ENCODE measurements at places on chromosomes 1 and 21.

DNA sequence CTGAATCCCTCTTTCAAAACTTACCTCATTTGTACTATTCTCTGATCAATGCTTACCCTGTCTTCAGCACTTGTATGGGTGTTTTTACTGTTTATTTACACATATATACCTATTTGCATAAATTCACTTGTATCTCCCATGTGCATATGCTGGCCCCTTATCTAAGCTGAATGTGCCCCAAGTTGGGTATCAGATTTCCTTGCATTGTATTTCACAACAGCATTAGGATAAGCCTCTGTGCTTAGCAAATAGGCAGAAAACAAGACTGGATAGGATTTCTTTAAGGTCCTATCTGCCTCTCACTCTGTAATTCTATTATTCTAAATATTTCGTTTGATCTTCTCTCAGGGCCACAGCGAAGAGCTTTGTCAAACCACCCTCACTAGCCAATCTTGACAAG, 45.9 kb upstream of the IPO9 start:
- DNase-seq: no peak

DNA sequence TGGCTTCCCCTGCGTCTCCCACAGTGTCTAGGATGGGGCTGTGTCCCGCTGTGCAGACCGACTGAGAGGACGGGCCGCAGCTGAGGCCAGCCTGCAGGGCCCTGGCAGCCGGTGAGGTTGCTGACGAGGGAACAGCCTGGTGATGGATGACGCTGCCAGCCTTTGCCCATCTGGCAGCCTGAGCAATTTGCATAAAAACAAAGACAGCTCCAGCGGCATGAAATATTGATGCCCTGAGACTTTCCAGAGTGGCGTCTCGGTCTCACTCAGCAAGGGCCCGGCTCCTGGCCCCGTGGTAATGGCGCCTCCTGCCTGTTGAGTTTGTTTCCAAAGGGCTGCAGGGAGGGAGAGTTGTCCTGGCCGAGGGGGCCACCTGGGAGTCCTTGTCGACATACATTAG, 19.1 kb upstream of the KCNA10 start:
- no peak for DNase-seq

DNA sequence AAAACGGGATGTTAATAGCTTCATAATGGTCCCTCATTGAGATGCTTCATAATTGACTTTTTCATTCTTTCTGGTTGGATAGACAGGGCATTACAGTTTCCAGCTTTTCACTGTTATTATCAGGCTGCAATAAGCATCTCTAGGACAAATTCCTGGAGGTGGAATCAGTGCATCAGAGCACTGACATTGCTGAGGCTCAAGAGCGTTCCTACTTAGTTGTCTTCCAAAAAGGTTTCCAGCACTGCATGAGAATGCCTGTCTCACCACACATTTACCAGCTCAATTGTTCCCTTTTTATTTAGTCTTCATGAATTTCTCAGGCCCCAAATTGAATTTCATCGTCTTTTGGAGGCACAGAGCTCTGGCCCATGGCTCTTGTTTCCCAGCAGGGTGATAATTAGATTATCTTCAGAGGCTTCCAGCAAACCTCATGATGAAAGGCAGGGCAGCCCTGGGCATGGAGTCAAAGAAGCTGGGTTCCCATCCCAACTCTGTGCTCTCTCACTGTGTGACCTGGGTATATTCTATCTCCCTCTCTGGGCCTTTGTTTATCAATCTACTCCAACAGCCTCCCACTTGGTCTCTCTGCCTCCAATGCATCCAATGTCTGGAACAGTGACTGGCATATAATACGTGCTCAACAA, 451.4 kb downstream of the PTPRU start:
- DNase-seq: no peak

GRCh38 chr1:220093361-220094015, 444 bp upstream of the IARS2 start:
- DNase-seq: peak; percentile 7

DNA sequence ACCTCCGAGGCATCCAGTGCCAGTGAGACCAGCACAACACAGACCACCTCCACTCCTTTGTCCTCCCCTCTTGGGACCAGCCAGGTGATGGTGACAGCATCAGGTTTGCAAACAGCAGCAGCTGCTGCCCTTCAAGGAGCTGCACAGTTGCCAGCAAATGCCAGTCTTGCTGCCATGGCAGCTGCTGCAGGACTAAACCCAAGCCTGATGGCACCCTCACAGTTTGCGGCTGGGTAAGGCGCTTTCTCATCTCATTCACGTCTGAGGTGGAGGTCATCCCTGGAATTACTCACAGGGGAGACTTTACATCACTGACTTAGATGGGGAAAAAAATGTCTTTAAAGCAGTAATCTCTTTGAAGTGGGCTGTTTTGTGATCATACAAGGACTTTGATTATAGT, 106.3 kb downstream of the CD247 start:
- no peak for DNase-seq

DNA sequence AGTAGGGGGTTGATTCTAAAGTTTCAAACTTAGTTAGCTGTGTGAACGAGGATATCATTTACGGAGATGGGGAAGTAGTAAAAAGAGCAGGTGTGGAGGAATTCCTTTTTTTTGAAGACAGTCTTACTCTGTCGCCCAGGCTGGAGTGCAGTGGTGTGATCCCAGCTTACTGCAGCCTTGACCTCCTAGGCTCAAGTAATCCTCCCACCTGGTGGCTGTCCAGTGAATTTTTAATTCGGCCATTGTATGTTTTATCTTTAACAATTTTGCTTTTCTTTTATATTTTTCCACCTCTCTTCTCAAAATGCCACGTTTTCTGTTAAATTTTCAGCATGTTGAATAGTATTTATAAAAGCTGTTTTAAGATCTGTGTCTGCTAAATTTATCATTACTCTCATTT, 12.3 kb upstream of the CENPF start:
- no peak for DNase-seq

DNA sequence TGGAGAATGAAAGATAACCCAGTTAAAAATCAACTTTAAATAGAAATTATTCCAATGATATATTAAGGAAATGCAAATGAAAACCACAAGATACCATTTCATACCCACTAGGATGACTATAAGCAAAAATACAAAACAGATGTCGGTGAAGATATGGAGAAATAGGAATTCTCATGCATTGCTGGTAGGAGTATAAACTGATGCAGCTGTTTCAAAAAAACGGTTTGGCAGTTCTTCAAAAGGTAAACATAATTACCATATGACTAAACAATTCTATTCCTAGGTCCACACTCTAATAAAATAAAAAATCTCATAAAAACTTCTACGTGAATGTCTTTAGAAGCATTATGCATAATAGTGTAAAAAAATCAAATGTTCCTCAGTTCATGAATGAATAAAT, 763.3 kb upstream of the BRINP3 start:
- DNase-seq: no peak

DNA sequence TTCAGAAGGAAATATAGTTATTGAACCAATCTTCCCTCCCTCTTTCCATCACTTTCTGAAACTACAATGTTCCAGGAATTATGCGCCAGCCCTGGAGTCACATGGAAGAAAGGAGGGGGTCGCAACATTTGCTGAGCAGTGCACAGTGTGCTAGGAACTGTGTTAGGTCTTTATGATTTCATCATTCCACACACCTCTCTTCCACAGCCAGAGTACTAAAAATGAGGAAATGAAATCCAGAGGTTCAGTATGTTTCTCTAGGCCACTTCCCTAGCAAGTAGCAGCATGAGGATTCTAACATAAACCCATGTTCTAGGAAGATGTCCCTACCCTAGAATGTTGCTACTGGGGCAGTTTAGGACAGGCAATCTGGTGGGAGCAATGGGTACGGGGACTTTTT, 158.1 kb downstream of the SLC45A1 start:
- no peak for DNase-seq

DNA sequence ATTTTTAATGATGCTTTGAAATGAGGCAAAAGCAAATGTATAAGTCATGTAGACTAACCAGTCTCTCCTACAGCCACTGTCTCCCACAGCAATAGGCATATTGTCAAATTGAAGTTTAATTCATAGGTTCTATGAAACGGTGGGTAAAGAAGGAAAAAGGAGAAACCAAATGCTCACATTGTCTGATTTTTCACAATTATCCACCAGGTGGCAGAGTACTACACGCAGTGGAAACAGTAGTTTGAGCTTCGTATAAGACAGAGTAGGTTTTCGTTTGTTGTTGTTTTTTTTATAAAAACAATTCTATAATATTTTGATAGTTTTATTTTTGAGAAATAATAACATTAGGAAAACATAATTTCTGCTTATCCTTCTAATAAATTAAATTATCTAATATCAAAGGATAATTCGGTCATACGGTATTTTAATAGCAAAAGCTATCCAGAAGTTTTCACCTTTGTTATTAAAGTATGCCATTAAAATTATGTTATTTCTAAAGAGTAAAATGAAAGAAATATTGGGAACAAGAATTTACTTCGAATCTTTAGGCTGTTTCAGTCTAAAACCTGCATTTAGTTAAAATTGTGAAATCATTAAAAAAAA, 39.1 kb downstream of the TYW3 start:
- peak; percentile 24 for DNase-seq

- DNase-seq: no peak
These were observed 63.2 kb downstream of the SYDE2 start for GRCh38 chr1:85137660-85138059.

DNA sequence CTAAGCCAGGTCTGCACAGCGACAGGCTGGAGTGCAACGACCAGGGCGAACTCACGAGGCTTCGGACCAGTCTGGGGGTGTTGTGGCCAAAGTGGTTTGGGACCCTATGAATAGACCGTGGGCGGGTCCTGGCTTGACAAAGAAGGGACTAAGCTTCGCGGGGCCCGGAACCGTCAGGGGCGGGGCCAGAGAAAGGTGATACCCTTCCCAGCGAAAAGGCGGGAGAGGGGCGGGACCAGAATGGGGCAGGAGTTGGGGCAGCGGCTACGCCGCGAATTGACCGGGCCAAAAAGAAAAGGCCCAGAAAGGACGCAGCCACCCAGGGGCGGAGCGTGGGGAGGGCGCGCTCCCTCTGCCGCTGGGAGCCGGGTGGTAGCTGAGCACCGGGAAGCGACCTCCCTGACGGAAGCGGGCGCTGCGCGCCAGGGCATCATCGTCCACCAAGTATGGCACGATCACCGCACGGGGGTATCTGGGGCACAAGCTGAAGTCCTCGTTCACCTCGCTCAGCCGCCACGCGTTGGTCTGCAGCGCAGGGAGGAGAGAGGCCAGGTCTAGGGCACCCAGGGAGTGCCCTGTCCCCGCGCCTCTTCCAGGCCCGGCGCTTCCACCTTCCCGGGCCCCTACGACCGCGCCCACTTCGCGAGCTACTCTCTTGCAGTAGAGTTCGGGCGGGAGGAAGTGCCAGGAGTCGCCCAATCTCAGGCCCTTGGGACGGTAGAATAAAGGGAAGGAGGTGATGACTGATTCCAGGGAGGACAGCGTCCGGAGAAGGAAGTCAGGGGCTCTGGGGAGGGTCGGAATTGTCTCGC, 6.7 kb upstream of the FAM167B start:
- DNase-seq: peak; percentile 61

- no peak for DNase-seq
These were observed 27.8 kb upstream of the FOXE3 start for GRCh38 chr1:47388030-47388890.

- no peak for DNase-seq
These were observed 1.6 kb downstream of the HES2 start for GRCh38 chr1:6417961-6418667.

Measured in germinal center (tissue), 1 donor.